Foreskin keratinocyte (primary cell): ENCODE measurements at places on chromosomes 5 and 9.

GRCh38 chr5:17470064-17470463 lies 28.0 kb upstream of the TAF11L2 start:
- DNase-seq: no peak

- DNase-seq: no peak
These were observed 243.2 kb downstream of the ARHGAP26 start for GRCh38 chr5:143013176-143013891.

- DNase-seq: no peak
These were observed 1.2 kb downstream of the EHMT1 start for GRCh38 chr9:137620048-137620405.

- DNase-seq: no peak
These were observed 13.9 kb downstream of the TLR4 start for GRCh38 chr9:117718085-117718484.

DNA sequence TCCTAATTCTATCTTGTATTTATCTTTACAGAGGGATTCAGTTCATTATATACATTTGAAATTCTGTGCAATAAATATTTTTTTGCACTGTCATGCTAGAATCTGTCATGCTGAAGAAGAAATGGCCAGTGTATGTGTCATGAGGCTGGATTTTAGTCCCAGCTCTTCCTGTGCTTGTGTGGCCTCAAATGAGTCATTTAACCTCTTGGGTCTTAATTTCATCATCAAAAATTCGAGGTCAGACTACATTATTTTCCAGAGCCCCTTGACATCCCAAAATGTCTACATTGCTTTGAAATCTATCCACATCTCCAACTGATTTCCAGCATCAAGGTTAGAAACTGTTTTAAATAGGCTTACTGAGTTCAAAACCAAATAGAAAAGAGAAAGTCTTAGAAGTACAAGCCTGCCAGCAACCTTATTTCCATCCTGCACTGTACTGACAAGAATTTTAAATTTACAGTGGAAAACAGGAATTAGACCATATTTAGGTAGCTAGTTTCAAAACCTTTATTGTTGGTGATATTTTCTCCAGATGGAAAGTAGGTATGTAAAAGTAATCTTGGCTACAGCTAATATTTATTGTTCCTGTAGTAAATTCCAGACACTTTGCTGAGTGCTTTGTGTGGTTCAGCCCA lies 96.7 kb upstream of the MAMDC2 start:
- peak; percentile 23 for DNase-seq

- no peak for DNase-seq
These were observed 238.1 kb downstream of the ROR2 start for GRCh38 chr9:91711755-91712601.

- no peak for DNase-seq
These were observed 19.9 kb upstream of the GLIPR2 start for GRCh38 chr9:36116593-36116992.

DNA sequence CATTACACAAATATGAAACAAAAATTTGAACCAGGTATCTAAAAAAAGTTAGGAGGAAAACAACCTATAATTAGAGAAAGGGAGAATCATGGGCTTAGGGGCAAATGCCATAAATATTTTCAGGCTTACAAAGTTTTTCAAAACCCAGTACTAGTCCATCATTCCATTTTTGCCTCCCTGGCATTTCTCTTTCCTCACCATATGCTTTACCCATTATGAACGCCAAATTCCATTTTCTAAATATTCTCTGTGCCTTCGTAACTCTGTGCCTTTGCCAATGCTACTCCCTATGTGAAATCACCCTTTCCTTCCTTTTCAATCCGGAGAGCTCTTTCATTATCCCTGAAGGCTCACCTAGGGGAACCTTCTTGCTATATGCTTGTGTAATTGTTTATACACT lies 434.1 kb downstream of the ZSWIM6 start:
- DNase-seq: no peak

DNA sequence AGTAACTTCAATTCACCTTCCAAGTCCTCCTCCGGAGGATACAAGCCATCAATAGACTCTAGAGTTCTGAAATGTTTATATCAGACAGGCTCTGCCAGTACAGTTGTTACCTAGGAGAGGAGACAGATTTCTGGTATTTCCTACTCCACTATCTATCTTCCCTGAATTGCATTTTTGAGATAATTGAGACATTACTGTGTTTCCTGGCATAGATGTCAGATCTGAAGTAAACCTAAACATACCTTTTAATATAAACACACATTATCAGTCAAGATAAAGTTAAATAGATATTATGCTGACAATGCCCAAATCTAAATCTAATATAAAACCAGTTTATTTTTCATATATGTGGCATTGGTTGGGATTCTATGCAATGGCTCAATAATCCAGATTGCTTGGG lies 8.2 kb upstream of the TYRP1 start:
- no peak for DNase-seq

GRCh38 chr5:172904643-172905345 lies 54.4 kb upstream of the RPL26L1 start:
- DNase-seq: peak; percentile 100

GRCh38 chr5:2355859-2356258 lies 395.6 kb downstream of the IRX2 start:
- DNase-seq: no peak

GRCh38 chr5:16064135-16064893 lies 115.3 kb downstream of the MARCHF11 start:
- DNase-seq: no peak

- DNase-seq: peak; percentile 34
These were observed 1.0 kb upstream of the ACSL6 start for GRCh38 chr5:132012371-132013005.

- no peak for DNase-seq
These were observed 11.4 kb downstream of the MACROH2A1 start for GRCh38 chr5:135387629-135387960.

GRCh38 chr5:127280491-127281220 lies 9.9 kb upstream of the MEGF10 start:
- no peak for DNase-seq

- no peak for DNase-seq
These were observed 141.7 kb downstream of the WDR70 start for GRCh38 chr5:37520811-37521210.

GRCh38 chr5:160029004-160029403 lies 20.1 kb downstream of the TTC1 start:
- no peak for DNase-seq

GRCh38 chr5:98076501-98076900 lies 697.0 kb upstream of the RGMB start:
- DNase-seq: no peak

DNA sequence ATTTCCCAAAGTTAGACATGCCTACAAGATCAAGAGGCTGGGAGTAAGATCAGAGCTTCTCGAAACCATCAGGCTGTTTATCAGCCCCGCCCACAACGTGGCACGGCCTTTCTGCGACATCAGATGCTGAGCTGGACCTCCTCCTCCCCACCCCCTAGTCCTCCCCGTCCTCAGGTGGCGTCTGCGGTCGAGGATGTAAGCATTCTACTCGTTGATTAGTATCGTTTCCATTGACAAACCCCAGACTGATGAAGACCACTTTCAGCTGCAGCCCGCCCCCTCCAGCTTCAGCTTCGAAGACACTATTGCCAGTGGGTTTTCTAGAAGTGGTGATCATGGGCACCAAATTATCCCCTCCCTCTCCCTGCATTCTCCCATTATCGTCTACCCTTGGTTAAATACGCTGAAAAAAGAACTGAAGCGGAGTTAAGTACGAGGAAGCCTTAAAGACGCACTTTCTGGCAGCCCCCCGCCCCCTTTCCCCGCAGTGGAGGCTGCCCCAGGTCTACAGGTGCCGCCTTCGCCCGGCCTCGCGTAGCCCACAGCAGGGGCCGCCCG lies 1.1 kb downstream of the PPIC start:
- peak; percentile 12 for DNase-seq

DNA sequence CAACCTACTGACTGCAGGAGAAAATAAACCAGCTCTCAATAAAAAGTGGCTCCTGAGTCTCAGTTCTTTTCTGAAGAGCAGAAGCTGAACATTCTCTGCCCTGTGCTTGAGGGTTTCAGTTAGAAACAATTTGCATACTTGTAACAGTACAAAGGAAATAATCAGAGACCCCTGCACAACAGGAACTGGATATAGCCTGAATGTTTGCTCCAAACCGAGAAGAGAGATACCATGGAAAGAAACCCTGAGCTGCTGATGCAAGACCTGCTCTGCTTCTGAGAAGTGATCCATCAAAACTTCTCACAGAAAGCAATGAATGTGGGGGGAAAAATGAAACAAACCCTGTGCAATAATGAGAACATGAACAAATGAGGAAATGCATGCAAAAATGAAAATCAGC lies 592.9 kb downstream of the SEMA5A start:
- no peak for DNase-seq

DNA sequence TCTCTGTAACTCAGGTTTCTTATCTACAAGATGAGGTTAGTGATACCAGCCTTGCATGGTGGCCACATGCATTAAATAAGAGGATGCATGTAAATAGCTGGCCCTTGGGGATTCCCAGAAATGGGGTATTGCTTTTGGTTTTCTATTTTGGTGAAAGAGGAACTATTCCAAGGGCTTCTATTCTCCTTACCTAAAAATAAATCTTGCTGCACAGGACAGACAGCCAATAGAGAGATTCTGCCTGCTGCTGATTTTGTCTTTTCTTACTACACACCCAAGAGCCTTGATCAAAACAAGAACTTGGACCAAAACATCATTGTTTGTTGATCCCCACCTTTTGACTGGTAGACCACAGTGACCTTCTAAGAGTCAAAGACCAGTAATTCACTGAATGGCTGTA lies 161.8 kb downstream of the PJA2 start:
- DNase-seq: no peak

GRCh38 chr9:136011703-136012496 lies 50.7 kb upstream of the UBAC1 start:
- DNase-seq: no peak

GRCh38 chr5:66860199-66860975 lies 264.2 kb downstream of the MAST4 start:
- DNase-seq: no peak

- DNase-seq: no peak
These were observed 38.6 kb downstream of the HTR4 start for GRCh38 chr5:148615644-148616275.

GRCh38 chr5:1231354-1231905 lies 6.2 kb downstream of the SLC6A18 start:
- no peak for DNase-seq

DNA sequence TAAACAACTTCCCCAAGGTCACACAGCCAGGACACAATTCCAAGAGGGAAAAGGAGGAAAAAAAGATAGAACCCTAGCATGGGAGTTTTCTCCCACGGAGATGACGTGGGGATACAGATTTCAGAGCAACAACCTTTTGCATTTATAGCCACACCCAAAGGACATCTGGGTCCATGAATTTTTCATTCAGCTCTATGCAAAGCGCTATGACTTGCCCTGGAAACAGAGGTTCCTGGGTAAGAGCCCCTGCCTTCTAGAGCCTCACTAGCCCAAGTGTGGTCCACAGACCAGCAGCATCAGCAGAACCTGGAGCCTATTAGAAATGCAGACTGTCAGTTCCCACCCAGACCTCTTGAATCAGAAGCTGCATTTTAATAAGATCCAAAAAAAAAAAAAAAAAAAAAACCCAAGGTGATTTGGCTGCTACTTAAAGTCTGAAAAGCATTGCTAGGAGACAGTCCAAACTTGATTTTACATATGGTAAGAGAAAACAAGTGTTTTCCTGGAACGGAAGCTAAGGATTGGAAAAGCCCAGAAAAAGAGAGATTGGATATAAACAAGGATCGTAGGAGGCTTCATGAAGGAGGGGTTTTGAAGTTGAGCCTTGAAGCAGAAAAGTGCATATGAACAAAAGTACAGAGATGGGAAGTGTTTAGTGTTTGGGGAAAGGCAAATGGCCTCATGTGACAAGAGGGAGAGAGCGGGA lies 17.6 kb upstream of the ADAM19 start:
- DNase-seq: no peak

GRCh38 chr9:77018969-77019235 lies 553 bp upstream of the FOXB2 start:
- DNase-seq: no peak

DNA sequence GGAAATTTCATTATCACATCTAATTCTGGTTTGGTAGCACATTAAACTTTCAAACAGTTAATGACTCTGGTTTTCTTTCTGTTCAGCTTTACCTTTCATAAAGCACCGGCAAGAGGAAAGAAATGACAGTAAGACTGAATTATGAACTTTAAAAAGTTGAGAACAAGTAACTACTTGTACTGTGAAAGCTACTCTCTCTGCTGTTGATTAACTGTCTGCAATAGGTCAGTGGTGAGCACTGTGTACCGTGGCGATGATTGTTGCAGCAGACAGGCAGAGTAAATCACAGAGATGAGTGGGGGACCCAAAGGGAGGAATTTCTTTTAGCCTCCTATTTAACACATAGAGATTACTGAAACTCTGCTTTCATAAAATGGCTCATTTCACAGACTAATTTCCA lies 74.0 kb upstream of the MEF2C start:
- peak; percentile 64 for DNase-seq

DNA sequence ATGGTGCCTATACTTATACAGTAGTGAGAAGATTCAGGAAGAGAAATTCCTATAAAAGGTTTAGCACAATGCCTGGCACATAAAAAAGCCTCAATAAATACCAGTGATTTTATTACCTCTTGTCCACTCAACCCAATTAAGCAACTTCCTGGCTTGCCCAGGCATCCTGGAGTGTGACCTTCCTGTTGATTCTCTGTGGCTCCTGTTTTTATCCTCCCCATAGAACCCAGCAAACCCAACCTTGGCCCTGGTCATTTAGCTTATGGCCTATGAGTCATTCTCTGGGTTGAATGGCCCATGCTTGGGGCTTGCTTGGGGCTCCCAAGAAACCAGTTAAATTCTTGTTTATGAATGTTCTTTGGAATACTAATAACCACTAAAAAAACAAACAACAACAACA lies 21.4 kb upstream of the SPARC start:
- DNase-seq: no peak

DNA sequence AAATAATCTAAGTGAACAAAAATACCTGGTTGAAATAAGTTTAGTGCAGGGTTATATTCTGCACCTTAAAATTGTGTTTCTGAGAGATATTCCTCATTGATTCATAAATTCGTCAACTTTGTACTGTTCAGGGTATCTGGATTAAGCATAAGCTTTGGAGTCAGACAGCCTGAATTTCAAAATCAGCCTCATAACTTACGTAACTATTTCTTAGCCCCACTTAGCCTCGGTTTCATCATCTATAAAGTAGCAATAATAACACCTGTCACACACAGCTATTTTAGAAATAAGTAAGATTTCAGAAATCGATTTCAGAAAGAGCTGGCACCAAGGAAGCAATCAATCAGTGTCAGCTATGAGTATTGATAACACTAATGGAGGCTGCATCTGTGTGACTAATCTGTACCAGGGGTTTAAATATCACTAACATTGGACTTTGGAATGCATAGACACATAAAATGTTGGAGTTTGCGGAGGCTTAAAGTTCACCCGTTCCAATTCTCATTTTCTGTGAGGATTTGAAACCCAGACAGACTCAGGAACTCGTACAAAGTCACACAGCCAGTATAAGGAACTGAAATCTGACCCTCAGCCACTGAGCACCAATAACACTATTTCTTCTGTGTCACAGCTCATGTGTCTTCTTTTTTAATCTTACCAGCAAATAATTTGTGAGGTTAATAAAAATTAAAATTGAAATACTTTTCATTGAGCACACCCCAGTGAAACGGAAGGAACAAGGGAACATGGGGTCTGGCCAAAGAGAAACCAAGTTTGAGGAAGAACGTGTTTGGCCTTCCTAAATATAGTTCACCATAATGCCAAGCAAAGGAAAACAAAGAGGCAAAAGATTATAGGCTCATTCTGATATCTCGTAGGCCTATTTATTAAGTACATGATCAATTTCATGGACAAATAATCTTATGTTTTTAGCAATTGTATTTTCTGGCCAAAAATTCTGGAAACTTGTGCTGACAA lies 194.4 kb upstream of the PTGER4 start:
- no peak for DNase-seq
